Mucosa of descending colon (tissue), 3 donors: ENCODE measurements at places on chromosomes 3 and 15. TPM values are rescaled to one million over a fixed set of nuclear protein-coding genes. Genes with fewer than 3 reads are reported as not detected.

DNA sequence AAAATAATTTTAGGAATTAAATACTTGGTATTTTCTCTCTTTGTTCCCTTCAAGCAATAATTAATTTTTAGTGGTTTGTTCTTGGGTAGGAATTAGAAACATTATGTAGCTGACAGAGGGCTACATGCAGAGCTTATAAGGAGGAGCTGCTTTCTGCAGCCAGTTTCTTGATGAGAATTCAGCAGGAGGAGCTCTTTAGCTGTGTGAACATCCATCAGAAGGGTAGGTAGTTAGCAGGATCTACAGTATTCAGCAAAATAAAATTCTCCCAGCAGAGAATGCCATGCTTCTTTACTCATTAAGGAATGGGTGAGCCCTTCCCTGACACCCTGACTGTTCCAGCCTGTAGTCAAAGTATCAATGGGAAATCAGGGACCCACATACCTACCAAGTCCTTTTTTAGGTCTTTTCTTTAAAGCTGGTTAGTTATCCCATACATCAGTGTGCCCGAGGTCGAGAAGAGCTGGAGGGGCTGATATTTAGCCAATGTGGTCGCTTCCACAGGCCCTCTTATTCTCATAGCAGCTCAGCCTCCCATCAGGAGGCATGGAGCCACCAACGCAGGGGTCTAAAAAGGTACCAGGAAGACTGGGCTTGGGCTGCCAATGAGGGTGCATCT, 54.0 kb downstream of the KCNAB1 start:
- no peak for DNase-seq

GRCh38 chr3:195384952-195385351, 57.9 kb downstream of the ACAP2 start:
- no peak for DNase-seq

GRCh38 chr3:78907367-78907766, 860.4 kb downstream of the ROBO1 start:
- no peak for DNase-seq

GRCh38 chr15:89542369-89542768, 32.9 kb upstream of the TICRR start:
- no peak for DNase-seq

ZNF80 gene
- not detected for total RNA-seq
